Stimulated activated CD8-positive, alpha-beta memory T cell treated with anti-CD3 and anti-CD28 coated beads, Interleukin-2, amount 100 ng/mL, for 1 hour (primary cell): ENCODE measurements at places on chromosomes 4 and X.

GRCh38 chr4:90445380-90445779 is 318.2 kb downstream of the CCSER1 start:
- no peak for DNase-seq

DNA sequence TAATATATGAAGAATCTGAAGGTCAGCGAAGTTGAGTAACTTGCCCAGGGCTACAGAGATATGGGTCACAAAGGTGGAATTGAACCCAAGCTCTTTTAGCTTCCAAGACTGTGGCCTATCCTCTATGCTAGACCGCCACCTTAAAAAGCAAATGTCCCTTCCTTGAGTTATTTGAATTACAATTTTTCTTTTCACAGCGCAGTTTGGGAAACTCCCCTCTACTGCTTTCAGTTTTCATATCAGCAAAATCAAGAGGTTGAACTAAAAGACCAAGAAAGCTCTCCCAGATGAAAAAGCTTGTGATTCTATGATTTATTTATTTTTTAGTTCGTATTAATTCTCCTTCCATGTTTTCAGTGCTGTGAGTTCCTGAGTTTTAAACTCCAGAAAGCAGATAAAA is 174.5 kb upstream of the C1QTNF7 start:
- no peak for DNase-seq

DNA sequence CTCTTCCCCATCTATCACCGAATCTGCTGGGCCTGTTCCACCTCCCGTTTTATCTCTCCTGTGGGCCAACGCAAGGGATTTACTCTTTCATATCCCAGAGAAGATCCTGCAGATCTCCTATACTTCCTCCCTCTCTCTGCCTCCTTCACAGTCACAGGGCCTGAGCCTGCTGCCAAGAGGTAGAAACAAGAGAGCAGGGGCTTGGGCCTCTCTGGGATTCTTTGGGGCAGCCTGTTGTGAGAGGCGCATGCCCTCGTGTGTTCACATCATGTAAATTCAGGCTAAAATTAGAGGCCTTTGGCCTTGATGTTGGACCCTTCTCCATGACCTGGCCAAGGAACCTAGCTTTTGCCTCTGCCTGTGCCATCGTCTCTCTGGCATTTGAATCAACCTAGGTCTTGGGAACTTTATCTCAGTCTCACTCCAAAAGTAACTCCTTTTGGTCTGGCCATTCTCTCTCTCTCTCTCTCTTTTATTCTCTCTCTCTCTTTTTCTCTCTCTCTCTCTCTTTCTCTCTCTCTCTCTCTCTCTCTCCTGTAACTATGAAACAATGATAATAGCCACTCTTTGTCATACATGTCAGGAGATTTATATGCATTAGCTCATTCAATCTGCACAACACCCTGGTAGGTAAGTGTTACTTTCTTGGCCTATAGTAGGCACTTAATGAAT is 20.0 kb upstream of the EFNB1 start:
- DNase-seq: no peak

DNA sequence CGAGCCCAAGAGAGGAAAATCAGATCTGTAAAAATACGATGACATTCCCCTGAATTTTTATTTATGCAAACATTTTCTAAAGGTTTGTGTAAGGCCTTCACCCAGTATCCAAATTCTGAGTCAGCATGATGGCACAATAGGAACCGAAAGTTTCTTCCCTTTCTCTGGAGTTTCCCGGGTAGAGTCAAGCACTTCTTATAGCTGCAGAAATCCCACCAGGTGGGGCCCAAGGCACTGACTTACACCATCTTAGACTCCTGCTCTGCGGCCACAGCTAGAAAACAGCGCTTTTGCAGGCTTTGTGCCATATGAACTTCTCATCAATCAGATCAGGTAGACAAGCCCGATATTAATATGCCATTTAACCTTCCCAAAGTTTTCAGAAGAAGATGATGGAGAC is 13.4 kb downstream of the LEF1 start:
- DNase-seq: no peak

- no peak for DNase-seq
These were observed 64.1 kb downstream of the STX18 start for GRCh38 chr4:4477796-4478195.

GRCh38 chr4:13093170-13093569 is 391.0 kb downstream of the RAB28 start:
- DNase-seq: no peak

GRCh38 chrX:40099055-40099958 is 1.5 kb upstream of the BCOR start:
- DNase-seq: no peak

- no peak for DNase-seq
These were observed 936.6 kb upstream of the EPHA5 start for GRCh38 chr4:66606908-66607307.

GRCh38 chr4:55352726-55353125 is 6.7 kb downstream of the SRD5A3 start:
- DNase-seq: no peak

- no peak for DNase-seq
These were observed 55.6 kb upstream of the RLIM start for GRCh38 chrX:74670028-74670427.

- DNase-seq: no peak
These were observed 287.0 kb upstream of the MAGEB18 start for GRCh38 chrX:25851141-25851540.

DNA sequence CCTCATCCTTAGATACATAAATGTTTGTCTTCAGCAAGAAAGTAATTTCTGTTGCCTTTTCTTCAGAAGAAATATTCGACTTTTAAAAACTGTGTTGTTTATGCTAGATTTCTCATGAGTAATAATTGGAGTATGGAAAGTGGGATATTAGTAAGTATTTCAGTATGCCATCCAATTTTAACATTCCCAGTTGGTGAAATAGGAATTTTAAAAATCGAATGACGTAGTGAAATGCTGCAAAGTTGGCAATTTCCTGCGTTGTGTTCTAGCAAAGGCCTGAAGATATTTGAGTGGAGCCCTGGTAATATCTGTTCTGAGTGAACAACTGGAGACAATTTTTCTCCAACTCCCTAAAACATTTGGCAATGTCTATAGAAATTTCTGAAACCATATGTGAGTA is 190.1 kb downstream of the ZNF330 start:
- DNase-seq: no peak

DNA sequence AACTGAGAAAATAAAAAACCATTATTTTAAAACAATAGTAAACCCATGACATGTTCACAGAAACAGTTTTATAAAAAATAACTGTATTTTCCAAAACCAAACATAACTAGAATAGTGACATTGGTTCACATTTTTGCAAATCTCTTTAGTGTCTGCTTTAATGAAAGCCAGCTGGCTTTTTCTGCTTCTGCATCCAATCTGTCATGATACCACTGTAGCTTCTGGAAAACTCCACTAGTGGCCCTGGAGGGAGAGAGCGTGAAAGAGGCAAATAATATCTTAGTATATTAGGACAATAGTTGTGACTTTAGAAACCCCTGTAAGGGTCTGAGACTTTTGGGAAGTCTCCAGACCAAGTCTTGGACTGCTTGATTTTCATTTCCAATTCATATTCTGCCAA is 31.1 kb downstream of the FGFBP1 start:
- DNase-seq: no peak

DNA sequence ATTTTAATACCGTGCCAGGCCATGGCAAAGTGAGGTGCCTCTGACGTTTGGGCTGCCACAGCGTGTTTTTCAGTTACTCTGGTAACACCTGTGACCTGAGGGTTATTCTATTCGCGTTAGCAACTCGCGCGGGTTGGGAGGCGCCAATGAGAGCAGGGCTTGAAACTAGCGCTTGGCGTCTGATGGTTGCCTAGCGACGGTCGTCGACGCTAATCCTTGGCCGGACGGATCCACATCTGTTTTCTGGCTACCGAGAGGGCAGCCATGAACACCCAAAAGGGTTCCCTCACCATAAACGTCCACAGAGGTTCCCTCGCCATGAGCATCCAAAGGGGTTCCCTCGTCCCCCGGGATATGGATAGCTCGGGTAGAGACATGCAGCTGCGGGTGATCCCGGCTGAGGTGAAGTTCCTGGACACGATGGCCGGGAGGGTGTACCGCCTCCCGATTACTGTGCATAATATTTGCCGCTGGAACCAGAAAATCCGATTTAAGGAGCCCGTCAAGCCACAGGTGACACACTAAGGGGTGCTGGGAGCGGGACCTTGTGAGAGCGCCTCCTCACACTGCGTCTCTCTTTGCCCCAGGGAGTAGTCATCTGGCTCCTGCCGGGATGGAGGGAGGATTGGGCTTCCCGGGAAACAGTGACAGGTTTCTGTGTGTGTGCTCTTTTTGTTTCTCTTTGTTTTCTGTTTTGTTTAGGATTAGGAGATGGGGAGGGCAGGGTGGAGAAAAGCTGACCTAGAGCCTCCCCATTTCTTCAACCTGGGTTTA is at the start of gene CFAP47:
CFAP47 (plus strand) TSS at position 199 of the 774 bp plus-strand sequence; CDS start at position 265, 66 bp downstream.
- DNase-seq: no peak

- peak; percentile 45 for DNase-seq
These were observed 175.3 kb downstream of the QDPR start for GRCh38 chr4:17336524-17336961.

DNA sequence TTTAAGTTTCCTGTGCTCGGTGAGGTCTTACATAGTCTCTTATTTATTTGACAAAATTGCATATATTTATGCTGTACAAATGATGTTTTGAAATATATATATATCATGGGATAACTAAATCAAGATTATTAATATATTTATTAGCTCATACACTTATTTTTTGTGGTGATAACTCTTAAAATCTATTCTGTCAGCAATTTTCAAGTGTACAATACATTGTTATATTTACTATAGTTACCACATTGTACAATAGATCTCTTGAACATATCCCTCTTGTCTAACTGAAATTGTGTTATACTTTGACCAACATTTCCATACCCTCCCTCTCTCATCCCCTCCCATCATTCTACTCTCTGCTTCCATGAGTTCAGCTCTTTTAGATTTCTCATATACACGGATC is 516.6 kb upstream of the LCORL start:
- no peak for DNase-seq

- DNase-seq: no peak
These were observed 61.2 kb downstream of the STARD8 start for GRCh38 chrX:68708503-68709290.

DNA sequence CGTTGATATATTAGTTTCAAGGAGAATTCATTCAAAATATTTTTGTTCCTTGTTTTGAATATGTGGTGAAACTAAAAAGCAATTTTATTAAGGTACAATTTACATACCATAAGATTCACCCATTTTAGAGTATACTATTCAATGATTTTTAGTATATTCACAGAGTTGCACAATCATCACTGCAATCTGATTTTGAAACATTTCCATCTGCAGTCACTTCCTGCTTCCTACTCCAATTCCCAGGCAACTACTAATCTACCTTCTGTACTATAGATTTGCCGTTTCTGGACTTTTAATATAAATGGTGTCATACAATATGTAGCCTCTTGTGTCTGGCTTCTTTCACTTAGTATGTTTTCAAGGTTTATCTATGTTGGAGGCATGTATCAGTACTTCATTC is 71.3 kb downstream of the SLC9A7 start:
- DNase-seq: no peak

DNA sequence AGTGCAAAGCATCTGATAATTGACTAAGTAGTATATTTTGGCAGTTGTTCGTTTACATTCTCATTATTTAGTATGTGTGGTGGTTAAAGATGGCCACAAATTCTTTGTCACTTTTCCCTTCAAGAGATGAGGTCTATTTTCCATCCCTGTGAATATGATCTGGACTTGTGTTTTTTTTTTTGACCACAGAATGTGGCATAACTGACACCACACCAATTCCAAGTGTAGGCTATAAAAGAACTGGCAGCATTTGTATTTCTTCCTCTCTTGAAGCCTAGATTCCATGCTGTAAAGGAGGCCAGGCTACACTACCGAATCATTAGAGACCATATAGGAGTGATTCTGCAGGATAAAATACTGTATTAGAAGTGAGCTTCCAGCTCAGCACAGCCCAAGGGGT is 596.6 kb downstream of the DMD start:
- no peak for DNase-seq

GRCh38 chrX:55039471-55039870 is 8.7 kb upstream of the ALAS2 start:
- DNase-seq: no peak

DNA sequence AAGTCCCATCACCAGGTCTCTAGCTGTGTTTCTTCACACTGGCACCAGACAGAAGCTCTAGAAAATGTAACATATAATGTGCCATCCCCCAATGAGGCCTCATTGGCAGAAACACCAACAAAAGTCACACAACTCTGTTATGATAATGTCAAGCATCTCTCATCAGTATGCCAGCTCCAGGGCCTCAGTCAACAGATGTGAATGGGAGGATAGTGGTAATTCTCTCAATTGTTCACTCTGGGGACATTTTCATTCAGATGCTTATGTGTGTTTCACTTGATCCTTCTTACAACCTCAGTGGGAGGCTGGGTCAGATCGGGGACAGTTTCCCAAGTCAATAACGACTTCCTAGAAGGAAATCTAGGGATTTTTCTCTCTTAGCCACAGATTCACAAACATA is 57.5 kb upstream of the SCOC start:
- no peak for DNase-seq

DNA sequence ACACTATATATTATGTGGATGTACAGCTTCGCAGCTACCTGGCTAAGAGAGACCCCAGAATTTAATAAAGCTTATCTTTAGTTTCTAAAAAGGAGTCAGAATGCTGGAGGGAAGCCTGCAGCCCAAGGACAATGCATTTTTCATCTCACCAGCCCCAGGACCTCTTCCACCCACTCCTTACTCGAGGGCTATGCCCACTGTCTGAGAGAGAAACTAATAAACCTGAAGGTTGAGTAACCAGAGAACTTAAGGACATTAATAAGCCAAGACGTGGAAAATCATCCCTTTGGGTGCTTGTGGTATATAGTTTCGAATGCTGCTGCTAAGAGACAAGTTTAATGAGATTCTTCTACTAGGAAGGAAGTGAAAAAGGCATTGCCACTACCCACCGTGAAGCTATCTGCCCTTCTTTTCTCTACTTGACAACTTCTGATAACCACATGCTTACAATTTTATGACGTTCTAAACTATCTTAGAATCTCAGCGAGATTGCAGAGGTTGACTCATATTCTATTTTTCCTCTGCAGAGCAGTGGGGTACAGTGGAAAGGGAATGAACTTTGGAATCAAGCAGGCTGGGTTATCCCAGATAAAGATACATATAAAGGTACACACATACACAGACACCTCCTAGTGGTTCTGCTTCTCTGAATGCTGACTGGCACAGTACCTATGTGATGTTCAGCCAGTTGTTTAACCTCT is 3.3 kb downstream of the RELL1 start:
- no peak for DNase-seq

DNA sequence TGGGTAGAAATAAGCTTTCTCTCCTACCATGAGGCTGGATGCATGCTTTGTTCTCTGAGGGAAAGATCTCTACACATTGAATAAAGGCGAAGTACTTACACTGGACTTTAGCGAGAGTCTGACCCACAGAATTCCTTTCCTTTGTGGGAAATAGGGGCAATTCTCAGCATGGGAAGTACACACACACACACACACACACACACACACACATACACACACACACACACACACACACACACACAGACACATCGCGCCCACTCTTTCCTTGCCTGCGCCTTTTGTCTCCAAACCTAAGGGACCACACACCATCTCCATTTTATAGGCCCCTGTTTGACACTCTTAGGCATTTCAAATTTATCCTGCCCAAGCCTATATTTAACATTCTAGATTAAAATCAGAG is 83.8 kb downstream of the LUZP4 start:
- no peak for DNase-seq

- DNase-seq: no peak
These were observed 313.0 kb downstream of the AFF2 start for GRCh38 chrX:148813422-148813821.
